RPMI7951 (cell line): ENCODE measurements at places on chromosomes 5 and 9.
A peak's percentile ranks its signal among the peaks of the same experiment; 100 is the strongest.

DNA sequence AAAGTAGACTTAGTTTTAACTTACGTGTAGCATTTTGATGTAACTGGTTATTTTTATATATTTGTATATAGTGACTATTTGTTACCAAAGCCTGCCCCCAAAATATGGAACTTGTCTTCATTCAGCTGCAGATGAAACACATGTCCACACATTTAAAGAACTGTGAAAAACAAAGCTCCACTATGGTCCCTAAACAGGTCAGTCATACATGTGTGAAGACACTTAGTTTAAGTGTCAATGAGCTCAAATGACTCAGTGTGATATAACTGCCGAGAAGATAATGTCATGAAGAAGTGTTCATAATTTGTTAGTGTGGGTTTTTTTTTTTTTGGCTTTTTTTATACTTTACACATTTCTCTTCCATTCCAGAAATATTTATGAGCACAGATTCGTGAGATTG is 28.2 kb downstream of the HAVCR1 start:
- no peak for DNase-seq

- DNase-seq: no peak
These were observed 89.5 kb upstream of the ZBTB43 start for GRCh38 chr9:126715382-126715781.

DNA sequence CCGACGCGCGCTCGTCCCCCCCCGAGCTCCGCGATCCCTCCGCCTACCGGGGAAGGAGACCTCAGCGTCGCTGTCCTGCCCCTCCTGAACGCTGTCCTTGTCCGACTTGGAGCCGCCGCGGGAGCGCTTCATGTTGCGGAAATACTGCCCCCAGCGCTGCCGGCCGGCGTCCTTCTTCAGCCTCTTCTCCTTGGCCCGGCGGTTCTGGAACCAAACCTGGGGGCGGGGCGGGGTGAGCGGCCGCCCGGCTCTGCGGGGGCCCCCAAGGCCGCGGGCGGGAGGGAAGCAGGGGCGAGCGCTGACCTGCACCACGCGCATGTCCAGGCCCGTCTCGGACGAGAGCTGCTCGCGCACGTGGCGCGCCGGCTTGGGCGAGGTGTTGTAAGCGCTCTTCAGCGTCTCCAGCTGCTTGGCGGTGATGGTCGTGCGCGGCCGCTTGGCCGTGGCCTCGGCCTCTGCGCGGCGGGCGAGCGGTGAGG is 6.3 kb downstream of the LHX3 start:
- no peak for DNase-seq

GRCh38 chr9:70625078-70625477 is 210.6 kb upstream of the KLF9 start:
- DNase-seq: no peak

DNA sequence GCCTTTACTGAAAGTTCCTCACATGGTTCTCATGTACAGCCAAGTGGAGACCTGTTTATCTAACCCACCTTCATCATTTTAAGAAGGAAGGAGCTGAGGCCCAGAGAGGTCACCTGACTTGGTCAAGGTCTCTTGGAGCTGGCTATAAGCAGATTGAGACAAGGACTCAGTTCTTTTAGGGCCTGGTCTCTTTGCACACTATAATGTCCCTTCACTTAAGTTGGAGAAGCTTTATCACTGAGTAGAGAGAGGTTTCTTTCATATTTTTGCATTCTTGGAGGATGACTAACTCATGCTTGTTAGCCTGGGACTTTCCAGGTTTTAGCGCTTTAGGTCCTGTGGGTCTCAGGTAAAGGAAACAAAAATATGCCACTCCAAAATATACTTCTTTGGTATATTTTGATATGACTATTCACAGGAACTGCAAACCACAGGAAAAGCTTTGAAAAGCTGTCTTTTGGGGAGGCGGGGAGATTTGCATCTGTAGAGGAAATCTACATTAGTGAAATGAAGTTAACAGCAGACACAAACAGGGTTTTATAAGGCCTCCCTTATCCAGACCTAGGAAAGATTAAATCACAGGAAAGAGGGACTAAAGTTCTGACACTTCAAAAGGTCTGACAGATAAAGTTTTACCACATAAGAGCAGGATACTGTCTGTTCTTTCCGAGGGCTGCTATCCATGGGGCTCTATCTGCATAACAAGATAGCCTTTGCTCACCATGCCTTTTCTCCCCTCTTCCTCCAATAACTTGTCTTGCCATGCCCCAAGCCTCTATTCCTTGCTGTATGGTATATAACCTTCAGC is 95.8 kb upstream of the ANKRD55 start:
- DNase-seq: peak; percentile 71

DNA sequence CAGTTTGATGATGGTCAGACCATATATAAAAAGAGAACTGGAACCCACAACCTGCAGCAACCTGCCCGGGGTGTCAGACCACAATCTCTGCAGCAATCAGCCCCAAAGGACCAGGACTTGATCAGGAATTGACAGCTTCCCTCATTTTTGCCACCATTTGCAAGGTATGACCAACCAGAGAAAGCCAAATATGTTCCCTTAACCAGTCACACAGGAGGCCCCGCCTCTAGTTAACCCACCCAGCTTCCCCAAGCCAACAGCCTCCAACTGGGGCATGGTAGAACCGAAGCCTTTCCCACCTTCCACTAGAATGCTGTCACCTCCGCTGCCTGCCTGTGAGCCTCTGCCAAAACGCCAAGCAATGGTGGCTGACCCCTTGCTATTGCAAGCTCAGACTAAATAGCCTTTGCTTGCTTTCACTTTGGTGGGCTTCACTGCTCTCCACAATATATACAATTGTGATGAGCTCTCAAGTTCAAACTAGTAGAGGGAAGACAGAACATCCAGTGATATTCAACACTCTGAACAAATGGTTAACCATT is 86.3 kb downstream of the AK8 start:
- no peak for DNase-seq

GRCh38 chr5:156188016-156188415 is 138.9 kb upstream of the SGCD start:
- DNase-seq: no peak

GRCh38 chr5:9533562-9534364 is 12.1 kb downstream of the SEMA5A start:
- DNase-seq: peak; percentile 42

DNA sequence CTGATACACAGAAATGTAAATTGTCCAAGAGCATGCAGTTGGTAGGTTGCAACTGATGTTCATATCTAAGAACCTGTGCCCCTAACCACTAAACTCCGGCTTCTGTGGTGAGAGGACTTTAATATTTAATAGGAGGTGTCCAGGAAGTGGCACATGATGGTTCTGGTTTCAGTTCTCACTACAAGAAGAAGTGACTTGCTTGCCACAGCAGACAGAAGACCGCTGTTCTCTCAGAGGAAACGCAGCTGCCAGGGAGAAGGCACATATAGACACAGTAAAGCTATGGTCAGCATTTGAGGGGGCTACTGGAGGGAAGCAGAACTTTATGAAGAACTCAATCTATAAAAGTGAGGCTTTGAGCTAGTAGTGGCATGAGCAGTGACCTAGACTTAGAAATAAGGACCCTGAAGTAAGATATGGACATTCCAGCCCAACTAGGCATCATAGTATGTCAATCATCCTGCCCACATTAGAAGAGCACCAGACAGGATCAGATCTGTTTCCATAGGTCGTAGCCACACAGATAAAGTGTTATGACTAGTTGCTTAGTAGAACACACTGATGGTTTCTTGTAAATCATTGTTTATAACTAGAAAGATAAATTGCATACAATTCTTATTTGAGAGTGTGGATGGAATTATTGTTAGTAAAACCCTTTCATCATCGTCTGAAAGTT is 36.4 kb upstream of the DAB2 start:
- DNase-seq: no peak
